Right cardiac atrium (tissue), 5 donors: ENCODE measurements at places on chromosomes 3 and 15.

GRCh38 chr15:96732704-96733103, 402.2 kb downstream of the NR2F2 start:
- DNase-seq: no peak

DNA sequence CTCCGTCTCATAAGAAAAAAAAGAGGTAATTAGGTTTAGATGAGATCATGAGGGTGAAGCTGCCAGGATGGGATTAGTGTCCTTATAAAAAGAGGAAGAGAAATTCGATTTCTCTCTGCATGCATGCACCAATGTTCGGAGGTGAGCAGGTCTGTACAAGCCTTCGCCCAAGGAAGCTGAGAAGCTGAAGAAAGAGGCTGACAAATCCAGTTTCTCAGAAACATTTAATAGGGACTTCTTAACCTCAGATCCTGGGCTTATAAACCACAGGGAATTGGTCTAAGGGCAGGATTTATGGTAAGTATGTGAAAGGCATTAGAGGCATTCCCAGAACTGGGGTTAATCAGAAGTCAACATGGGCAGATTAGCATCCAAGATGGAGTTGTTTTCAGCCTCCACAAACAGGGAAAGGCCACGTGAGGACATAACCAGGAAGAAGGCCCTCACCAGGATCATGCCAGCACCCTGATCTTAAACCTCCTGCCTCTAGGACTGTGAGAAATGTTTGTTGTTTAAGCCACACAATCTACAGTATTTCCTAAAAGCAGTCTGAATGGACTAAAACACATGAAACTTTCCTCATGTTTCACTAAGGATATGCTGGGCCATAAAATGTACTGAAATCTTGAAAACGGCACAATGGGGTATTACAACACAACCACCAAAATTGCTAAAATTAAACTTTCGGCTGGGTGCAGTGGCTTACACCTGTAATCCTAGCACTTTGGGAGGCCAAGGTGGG, 11.3 kb downstream of the SHISA5 start:
- no peak for DNase-seq

DNA sequence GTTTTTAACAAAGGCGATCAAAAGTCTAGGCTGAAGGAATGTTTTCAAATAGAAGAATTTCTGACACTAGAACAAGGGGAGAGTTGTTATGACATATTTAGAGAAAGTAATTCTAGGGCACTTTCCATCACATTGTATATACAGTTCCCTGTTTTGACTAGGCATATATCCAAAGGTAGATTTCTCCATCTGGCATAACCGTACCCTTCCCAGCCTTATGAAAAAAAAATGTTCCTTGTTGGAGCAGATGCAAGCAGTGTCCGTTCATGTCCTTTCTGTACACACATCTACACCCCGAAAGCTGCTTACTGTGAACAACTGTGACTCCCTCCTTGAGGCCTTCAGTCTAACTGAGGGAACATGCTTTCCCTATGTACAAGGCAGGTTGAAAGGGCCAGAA, 271.7 kb upstream of the GBE1 start:
- no peak for DNase-seq

- DNase-seq: no peak
Measured at GRCh38 chr3:141346839-141347238, 21.5 kb upstream of the ZBTB38 start.

- DNase-seq: no peak
Measured at GRCh38 chr3:153069598-153070510, 92.2 kb upstream of the RAP2B start.

- DNase-seq: no peak
Measured at GRCh38 chr3:45187694-45188141, 38.4 kb downstream of the TMEM158 start.

DNA sequence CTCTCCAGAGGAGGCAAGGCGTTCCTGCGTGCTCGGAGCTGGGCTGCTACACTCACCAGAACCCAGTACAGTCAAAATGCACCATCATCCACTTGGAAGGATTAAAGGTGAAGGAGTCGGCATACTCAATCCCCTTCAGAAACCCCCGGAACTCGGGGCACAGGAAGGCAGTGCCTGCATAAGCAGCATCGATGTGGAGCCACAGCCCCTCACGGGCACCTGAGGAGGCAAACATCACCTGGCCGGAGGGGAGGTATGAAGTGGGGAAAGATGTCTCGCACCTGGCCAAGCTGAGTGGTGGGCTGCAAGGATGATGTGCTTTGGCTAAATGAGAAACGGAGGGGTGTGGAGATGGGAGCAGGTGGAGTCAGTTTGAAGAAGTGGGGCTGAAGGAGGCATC, 13.0 kb downstream of the HDC start:
- no peak for DNase-seq

DNA sequence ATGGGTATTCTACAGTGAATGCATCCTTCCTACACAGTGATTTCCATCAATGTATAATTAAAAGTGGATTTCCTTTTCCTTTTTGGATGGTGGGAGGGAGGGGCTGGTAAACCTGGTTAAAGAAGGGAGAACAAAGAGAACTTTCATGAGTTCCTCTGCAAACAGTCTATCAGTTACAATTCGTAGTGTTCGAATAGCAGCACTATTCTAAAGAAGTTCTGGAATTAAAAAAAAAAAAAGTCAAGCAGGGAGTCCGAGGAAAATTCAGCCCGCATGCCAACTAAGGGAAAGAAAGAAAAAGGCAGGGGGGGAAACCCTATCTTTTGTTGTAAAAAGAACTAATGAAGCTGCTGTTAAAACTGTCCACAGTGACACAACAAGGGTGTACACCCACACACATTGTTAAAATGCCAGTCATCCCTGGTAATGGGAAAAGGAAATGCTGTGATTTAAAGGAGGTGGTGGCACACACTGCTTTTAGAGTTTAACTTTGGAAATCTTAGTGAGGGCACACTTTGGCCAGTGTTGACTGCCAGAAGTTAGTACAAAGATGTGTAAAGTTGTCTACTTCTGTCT, 521.2 kb downstream of the ZIC1 start:
- no peak for DNase-seq

GRCh38 chr15:29043736-29044502, 158.1 kb downstream of the APBA2 start:
- no peak for DNase-seq

- peak; percentile 63 for DNase-seq
Measured at GRCh38 chr3:10224794-10225665, 23.2 kb upstream of the TATDN2 start.

GRCh38 chr15:45855210-45855906, 220.5 kb downstream of the SQOR start:
- no peak for DNase-seq

DNA sequence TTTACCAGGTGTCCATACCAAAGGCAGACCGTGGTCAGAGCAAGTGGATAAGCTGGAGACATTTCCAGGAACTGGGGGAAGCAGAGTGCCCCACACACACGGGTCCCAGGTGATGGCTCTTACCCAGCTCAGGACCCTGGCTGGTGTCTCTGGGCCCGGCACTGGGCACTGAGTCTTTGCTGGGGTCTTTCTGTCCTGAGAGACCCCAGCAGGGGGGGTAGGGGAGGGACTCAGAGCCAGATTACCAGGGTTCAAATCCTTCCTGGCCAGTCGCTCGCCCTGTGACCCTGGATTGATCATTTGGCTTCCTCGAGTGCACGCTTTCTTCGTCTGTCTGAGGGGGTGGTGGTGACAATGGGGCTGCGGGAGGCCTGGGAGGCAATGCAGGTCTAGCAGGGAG, 95.7 kb downstream of the PLXNA1 start:
- no peak for DNase-seq

DNA sequence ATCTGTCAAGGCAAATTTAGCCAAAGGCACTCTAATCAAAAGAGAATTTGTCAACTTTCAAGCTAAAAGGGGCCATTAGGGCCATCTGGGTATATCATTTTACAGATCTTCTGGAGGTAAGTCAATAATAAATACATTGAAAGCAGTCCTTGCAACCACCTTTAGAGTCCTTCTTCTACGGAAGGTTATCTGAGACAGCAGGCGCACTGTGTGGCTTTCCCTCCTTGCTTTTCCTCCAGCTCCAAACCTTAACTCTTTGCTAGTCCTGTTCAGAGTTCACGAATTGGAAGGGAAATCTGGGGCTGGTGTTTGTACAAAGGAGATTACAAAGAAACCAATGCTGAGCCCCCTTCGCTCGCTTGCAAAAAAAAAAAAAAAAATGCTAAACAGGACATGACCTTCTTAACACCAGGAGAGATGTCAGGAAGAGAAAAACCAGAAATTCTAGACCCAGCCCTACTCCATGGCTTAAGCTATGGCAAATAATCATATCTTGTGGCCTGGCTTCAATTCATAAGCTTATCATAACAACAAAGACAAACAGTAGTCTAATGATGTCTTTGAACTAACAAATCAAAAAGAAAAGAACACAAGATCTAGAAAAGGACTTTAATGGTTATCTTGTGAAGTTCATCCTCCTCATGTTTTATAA, 215.7 kb downstream of the STT3B start:
- DNase-seq: no peak

DNA sequence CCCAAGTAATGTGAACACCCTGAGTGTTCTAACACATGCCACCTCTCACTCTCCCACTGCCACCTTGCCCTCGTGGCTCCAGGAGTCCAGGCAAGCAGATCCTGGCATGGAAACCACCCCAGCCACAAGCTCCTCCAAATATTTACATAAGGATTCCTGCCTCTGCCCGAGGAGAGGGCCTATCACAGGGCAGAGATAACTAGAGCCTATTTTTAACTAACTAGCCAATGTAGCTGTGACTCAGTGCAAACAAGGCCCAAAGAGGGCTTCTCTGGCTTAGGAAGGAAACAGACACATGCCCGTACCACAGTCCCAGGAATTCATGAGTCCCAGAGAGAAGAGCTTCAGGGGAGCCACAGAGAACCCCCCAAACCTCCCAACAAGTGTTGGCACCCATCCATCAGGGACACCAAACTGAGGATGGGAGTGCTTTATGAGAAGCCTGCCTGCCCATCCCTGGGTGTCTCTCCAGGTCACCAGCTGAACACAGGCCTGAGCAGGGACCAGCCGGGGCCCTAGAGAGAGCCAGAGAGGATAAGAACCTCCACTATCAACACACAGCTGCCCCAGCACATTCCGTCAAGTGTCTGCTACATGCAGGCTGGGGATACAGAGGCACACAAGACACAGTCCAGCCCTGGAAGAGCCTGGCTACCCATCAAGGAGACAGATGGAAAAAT, 9.2 kb downstream of the FYCO1 start:
- DNase-seq: peak; percentile 63

GRCh38 chr3:181921220-181921619, 209.5 kb downstream of the SOX2 start:
- no peak for DNase-seq

- DNase-seq: no peak
Measured at GRCh38 chr3:9779075-9779593, 9.4 kb upstream of the CAMK1 start.

DNA sequence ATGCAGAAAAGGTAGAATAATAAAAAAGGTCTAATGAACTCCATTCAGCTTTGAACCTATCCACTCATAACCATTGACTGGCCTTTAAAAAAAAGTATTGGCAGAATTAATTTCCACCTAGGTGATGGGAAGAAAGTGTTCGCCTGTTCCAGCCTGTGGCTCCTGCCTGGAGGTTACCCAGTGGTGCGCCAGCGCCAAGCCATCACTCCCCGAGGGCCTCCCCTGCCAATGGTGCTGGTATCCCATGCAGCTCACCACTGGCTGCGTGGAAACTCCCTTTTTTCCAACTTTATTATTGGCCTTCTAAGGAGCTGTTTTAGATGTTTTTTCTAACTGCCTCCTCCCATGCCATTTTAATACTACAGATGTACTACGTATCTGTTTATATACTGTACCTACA, 29.4 kb downstream of the NIPA2 start:
- no peak for DNase-seq

DNA sequence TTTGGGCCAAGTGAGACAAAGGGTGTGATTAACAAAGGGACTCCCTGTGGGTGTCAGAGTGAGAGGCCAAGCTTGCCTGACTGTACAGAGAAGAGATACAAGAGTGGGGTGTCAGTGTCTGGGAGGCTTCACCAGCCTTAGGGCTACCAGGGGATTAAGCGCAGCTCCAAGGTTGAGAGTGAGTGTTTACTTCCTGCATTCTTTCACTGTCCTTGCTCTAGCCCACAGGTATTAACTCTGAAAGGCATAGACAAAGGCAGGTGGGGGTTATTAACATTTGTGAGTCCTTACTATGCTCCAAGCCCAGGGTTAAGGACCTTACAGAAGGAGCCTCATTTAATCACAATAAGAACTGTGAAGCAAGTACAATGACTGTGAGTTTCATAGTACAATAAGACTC, 107.6 kb downstream of the IL20RB start:
- DNase-seq: no peak

GRCh38 chr3:87426918-87427317, 150.5 kb upstream of the POU1F1 start:
- no peak for DNase-seq

DNA sequence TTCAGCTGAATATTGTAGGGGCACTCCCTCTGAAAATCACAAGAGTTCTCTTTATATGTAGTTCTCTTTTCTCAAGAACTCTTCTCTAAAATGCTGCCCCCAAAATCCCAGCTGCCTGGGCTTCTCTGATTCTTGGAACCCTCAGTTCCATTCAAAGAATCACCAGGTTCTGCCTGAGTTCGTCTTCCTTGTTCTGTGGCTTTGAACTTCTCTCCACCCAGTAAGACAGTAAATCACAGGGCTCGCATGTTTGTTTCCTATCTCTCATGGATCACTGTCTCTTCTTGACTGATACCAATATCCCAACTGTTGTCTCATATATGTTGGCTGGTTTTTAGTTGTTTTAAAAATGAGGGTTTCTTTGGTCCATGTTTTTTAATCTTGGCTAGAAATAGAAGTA, 359.5 kb upstream of the CBLB start:
- DNase-seq: no peak

DNA sequence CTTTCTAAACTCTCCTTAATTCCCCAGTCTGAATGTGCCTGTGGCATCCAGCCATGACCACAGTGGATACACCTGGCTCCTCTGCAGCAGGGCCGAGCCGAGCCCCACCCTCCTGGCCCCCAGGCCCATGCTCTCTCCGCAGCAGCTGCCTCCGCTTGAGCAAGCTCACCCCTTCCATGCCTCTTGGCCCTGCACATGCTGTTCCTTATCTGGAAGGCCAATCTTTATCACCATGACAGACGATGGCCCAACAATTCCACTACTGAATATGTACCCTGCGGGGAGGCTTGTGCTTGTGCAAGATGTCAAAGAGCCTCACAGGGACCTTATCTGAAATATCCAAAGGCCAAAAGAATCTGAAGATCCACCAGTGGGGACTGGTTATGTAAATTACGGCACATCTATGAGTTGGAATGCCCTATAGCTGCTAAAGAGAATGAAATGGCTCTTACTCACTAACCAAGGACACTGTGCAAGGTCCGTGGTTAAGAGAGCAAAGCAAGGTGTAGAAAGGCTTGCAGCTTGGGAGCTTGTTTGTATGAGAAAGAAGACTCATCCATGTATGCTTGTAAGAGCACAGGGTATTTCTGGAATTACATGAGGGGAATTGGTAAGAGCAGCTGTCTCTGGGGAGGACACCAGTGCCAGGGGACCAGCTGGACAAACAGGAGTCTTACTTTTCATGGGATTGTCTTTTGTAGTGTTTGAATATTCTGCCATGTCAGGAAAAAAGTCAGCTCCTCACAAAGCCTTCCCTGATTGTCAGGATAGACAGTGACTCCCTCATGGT, 55.2 kb downstream of the WNT7A start:
- no peak for DNase-seq
